ENCODE measurements at places on chromosomes 2 and 18.

- no peak for DNase-seq
These were observed 23.2 kb upstream of the GPR17 start for GRCh38 chr2:127622561-127623387.

DNA sequence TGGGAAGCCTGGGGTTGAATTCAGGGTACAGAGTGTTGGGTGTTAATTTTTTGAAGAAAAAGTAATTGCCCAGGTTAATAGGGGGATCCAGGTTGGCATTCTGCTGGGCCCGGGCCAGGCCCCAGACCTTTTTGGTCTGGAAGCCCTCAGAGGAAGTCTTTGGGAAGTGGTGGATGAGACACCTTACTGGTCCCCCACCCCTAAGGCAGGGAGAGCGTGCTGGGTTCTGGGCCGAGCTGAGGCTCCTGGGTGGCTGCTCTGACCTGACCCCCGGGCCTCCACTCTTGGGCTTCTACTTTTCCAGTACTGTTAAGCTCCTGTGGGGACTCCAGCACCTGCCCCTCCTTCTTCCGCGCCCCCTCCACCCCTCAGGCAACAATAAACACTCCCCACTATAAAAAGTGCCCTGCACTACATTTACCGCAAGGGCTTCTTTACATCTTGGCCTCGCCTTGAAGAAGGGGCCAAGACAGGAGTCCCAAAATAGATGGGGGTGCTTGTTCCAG lies 753 bp upstream of the HOXD3 start:
- DNase-seq, result no peak

GRCh38 chr18:49849331-49850217 lies 36.2 kb upstream of the ACAA2 start:
- no peak for DNase-seq

GRCh38 chr2:46029332-46029811 lies 267.8 kb upstream of the EPAS1 start:
- no peak for DNase-seq

GRCh38 chr2:49901202-49902065 lies 747.1 kb upstream of the FSHR start:
- DNase-seq, result peak; percentile 26

GRCh38 chr2:60678551-60678950 lies 77.5 kb upstream of the PAPOLG start:
- no peak for DNase-seq

DNA sequence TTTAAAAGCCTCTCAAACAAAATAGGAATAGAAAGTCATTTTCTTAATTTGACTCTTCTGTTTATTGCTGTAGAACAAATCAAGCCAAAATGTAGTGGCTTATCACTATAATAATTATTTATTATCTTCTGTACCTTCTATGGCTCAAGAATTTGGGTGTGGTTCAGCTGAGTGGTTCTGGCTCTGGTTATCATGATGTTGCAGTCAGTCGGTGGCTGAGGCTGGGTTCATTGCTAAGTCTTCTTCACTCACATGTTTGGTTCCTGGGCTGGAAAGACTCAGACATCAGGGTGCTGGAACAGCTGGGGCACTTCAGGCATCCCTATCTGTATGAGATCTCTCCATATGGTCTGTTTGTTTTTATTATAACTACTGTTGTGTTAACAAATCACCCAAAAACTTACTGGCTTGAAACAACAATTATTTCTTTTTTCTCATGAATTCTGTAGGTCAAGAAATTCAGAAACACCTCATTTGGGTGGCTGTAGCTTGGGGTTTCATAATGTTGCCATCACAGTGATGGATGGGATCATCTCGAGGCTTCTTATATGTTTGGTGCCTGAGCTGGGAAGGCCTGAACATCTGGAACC lies 242.6 kb upstream of the FBXO11 start:
- no peak for DNase-seq

GRCh38 chr2:225472161-225472560 lies 72.7 kb downstream of the NYAP2 start:
- no peak for DNase-seq

- DNase-seq, result no peak
These were observed 21.6 kb upstream of the AGXT start for GRCh38 chr2:240846873-240847595.

DNA sequence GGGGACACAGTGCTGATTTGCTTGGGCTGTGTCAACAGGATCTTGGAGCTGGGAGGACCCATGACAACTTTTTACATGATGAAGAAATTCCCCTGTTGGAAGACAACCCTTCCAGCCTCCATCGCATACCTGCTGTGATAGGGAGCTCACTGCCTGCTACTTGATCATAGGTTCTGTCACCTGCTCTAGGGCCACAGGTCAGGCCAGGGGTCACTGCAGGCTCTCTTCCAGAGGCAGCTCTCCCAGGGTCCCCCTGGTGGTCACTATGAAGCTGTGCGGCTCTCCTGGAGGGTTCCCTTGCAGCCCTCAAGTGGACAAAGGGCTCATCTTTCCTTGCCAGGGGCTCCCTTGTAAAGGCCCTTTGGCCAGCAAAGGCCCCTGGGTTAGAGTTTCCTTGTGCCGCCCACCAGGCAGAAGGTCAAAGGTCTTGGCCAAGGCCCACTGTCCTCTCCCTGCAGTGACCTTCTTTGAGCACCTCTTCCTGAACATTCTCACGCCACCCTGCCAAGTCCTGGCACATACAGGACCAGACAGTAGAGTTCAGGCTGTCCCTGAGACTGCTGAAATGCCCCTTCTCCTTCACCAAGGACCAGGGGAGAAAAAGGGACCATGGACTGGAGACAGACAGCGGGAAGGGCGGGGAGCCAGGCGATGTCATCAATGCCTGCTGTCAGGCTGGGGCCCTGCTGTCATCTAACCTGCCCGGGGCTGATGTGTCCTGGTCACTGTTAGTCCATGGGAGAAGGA lies 345.1 kb downstream of the DYSF start:
- no peak for DNase-seq

DNA sequence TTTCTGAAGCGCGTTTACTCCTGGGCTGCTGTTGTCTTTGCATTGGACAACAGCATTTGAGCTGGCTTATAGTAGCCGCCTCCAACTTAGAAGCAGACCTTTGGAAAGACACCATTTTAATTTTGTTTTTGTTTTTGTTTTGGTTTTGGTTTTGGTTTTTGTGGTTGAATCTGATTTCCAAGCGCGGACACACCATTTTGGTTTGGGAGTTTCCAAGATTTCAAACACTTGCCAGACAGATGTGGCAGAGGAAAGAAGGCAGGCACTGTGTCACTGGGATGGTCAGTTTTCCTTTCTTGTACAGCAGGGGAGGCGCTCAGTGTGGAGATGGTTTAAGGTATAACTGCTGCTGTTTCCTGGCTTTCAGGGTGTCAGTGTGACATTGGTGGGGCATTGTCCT lies 126.8 kb downstream of the LAMA3 start:
- DNase-seq, result no peak

GRCh38 chr2:217305882-217306281 lies 446.0 kb upstream of the TNP1 start:
- no peak for DNase-seq

DNA sequence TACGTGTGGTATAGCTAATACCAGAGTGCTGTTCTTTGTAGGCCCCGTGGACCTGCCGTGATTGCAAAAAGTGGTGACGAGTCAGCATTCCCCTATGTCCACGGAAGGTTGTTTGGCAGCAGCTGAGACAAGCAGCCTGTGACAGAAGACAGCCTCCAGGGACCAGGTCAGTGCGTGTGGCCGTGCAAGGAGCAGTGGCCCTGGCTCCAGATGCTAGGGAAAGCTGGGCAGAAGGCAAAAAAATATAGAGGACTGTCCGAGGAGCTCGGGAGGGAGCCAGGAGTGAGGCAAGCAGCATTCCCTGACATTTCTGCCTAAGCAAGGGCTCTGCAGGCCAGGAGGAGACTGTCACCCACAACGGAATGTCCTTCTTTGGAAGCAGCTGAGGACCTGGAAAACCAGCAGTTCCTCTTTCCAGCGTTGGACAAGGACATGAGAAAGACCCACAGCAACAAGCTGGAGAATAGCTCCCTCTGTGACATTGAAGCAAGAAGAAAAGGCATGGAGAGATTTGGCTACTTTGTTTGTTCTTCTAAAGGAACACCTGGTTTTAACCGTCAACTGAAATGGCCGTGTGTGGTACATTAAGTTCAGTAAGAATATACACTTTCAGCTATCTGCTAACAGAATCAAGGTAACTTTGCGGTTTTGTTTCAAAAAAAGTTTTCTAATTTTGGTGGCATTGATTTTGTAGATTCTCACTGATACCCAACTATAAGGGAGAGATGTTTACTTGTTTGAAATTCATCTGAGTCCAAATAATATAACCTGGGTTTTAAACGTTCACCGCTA lies 58.3 kb downstream of the NPAS2 start:
- DNase-seq, result no peak

GRCh38 chr18:79527656-79528315 lies 132.1 kb downstream of the NFATC1 start:
- DNase-seq, result no peak

DNA sequence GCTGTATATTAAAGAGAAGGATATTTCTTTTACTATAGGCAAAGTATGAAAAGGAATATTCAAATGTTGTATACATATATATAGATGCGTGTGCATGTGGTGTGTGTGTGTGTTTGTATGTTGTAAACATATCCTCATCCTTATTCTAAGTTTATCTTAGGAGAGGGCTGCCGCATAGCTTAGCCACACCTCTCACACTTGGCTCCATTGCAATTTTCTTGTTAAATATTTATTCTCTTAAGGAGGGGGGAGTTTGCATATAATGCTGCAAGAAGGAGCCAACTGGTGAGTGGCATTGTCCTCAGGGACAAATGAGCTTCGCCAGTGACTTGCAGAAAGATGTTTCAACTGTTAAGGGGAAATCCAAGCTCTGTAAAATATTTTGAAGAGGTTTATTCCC lies 360.1 kb upstream of the RND3 start:
- no peak for DNase-seq

- DNase-seq, result no peak
These were observed 57.7 kb downstream of the ASAP2 start for GRCh38 chr2:9264301-9264700.

GRCh38 chr18:10361660-10362059 lies 92.8 kb upstream of the APCDD1 start:
- no peak for DNase-seq

DNA sequence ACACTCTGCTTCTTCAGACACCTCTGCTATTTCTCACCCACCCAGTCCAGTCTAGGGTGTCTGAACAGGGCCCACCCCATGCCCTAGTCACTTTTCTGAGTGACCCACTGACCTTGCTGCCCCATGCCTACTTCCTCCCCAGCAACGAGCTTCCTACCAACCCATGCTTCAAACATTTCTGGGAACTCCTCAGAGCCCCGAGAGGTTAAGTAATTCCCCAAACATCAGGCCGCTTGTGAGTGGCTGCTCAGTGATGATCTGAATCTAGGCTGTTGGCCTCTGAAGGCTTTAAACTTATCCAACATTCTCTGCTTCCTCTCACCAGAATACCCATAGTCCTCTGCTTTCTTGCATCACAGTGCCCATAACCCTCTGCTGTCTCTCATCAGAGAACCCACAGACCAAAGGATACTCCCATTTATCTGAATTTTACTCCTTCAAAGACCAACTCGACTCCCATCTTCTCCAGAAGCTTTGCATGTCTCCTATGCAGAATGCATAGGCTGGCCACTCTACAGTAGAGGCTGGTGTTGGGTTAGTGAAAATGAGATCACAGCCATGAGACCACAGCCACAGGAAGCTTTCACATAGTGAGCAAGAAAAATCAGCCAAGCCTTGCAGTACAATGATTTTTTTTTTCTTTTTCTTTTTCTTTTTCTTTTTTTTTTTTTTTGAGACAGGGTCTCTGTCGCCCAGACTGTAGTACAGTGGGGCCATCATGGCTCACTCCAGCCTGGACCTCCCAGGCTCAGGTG lies 309.5 kb upstream of the LYPD1 start:
- no peak for DNase-seq

DNA sequence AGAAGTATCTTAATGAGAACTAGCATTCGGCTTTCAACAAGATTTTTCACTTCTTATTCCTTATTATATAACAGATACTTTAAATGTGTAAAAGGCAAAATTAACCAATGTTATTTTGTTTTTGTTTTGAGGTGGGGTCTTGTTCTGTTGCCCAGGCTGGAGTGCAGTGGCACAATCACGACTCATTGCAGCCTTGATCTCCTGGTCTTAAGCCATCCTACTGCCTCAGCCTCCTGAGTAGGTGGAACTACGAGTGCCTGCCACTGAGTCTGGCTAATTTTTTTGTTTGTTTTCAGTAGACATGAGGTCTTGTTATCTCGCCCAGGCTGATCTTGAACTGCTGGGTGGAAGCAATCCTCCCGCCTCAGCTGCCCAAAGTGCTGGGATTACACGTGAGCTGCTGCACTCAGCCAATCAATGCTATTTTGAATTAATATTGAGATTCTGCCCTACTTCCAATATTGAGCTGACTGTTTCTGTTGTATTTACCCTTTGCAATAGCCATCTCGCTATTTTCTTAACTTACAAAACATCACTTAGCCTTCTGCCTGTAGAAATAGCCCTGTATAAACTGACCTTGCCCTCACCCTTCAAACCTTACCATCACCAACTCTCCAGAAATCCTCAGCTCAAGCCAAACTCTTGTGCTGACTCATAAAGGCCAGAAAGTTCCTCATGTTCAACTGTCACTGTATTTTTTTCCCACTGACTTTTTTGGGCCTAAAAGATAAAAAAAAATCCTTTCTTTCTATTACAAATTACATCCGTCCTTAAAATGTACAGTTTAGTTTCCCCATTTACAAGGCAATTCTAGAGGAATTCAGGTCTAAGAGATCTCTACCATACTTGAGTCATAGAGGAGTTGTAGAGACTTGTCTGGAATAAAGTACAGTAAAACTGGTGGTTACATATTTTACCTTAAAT lies 94.3 kb downstream of the OLA1 start:
- DNase-seq, result no peak

DNA sequence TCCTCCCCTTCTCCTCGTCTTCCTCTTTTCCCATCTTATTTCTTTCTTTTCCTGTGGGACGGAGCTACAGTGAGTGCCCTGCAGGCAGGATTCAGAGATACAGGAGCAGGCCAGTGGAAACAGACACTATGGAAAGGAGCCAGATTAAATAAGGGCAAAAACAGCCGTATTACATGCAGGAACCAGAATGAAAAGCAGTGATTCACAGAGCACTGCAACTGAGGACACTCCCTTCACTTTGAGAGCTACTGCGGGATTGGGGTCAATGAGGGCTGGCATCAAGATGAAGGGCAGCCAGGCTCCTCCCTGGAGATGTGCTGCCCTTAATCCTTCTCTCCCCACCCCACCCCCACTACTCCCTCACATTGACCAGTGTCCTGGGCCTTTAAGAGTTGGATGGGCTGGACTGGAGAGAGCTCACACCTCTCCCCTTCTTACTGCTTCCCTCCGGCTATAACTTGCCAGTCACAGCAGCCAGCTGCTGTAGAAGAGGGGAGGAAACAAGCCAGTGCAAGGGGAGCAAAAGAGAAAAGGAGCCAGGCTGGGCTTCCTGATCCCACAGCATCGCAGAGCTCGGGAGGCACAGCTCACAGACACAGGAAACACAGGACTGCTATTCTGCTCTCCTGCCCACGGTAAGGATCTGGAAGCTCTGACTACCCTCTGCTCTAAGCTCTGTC lies at the start of gene PLCD4:
Gene PLCD4 (plus strand): TSS at position 464 of the 680 bp plus-strand sequence. CDS start 7,841 bp downstream, outside the sequence.
- peak; percentile 74 for DNase-seq
